ENCODE measurements at places on chromosomes 5 and 9.

- no peak for DNase-seq
Measured at GRCh38 chr5:60230456-60230855, 336.9 kb upstream of the PDE4D start.

DNA sequence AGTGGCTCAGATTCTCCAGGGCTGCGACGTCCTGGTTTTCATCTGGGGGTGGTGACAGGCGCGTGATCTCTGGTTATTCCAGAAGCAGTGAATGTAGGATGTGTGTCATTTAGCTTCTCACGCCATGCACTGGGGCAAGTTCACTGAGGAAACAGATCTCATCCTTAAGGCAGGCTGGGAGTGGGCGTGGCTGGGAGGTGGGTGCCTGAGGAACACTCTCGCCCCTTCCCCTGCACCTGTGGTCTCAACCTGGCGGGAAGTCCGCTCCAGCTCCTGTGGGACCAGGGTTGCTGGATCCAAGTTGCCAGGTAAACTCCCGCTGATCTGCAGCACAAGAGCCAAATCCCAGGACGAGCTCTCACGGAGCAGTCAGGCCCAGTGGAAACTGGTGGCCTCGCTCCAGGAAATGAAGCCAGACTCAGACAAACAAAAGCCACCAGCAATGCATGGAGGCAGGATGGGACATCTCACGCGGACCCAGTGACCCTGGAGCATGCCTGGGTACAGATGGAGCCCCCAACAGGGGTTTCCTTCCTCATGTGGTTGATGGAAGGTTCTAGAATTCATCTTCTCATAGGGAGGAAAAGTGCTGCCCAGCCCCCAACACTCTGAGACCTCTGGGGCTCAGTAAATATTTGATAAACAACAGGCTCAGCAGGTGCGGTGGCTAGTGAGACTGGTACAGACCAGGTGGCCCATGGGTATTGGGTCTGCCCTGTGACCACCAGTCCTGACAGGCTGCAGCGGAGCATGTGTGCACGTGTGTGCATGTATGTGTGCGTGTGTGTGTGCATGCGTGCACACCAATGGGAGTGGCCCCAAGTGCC is 16.3 kb upstream of the SLC12A7 start:
- DNase-seq = no peak

DNA sequence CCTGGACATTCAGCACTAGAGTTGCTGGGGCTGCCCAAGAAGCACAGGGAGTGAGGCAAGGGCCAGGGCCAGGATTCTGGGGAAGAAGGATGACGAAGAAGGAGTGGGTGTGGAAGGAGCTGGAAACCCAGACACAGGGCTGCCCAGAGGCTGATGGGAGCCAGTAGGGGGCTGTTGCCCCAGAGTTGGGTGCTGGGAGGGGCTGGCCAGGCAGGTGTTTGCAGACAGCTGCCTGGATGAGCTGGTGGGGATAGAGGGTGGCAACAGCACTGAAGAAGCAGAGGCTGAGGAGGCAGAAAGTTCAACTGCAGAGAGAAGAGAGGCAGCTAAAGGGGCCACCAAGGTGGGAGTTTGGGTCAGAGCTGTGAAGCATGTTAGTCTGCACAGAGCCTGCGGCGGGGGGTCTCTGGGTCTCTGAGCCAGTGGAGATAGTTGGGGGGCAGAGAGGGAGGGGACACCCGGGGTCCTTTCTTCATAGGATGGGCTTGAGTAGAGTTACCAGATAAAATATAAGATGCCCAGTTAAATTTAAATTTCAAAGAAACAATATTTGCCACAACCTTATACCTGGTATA is 2.5 kb upstream of the AQP7 start:
- DNase-seq = no peak

DNA sequence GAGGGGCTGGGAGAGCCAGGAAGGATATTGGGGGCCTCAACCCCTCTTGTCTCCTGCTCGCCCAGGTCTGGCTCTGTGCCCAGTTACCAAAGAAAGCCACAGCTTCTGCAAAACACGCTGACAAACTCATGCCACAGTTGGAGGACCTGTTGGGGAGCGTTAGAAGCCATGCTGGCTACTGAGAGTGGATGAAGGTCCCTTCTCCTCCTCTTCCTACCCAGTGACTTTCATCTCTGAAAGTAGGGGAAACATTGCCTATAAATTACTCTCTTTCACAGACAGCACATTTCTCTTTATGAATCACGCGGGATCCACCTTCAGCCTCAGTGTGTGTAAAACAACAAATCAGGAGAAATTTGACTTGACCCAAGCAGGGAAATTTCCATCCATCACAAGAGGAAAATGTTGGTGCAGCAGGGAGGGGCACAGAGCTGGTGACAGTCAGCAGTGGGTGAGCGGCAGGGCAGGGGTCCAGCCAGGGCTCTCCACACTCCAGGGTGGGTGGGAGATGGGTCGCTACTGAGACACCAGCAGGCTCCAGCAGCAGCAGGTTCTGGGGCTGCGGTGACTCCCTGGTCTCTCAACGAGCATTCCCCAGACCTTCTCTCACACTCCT is 181.9 kb downstream of the FGF18 start:
- DNase-seq = peak; percentile 30

DNA sequence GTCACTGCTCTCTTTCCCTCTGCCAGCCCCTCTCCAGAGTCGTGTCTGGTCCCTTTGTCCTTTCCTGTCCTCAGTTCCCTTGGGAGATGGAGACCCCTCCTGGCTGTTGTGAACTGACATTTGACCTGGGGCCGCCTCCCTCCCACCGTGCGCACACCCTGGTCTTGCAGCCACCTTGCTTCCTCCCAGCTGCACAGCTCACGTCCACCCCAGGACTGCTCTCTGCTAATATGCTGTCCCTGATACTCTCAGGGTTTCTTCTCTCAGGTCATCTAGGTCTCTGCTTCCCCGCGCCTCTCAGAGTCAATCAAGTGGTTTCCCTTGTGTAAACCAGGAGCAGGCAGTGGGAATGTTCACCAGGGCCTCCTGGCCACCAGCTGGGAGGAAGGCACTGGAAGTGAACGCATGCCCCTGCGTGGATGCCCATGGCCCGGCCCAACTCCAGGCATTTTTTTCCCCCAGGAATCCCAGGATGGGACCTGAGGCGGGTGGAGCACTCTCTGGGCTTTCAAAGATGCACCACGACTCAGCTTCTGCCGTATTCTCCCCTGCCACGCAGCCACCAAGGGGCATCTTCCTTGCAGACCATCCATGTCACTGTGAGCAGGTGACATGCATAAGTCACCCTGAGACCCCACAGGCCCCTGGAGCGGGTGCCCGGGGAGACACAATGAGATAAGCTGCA is 142.4 kb downstream of the OLFM1 start:
- DNase-seq = no peak

DNA sequence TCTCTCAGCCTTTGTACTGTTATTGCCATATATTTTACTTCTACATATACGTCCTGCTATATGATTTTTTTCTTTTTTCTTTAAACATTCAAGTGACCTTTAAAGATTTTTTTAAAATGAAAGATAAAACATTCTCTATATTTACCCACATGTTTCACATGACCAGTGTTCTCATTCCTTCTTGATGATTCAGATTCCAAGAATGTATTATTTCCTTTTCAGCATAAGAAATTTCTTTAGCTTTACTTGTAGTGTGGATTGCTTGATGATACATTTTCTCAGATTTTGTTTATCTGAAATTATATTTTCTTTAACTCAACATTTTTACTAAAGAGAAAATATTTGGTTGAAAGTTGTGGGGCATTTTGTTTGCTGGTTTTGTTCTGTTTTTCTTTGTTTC is 792.1 kb downstream of the BRINP1 start:
- no peak for DNase-seq

- DNase-seq = no peak
Measured at GRCh38 chr9:98134702-98135557, 15.9 kb upstream of the TRIM14 start.

DNA sequence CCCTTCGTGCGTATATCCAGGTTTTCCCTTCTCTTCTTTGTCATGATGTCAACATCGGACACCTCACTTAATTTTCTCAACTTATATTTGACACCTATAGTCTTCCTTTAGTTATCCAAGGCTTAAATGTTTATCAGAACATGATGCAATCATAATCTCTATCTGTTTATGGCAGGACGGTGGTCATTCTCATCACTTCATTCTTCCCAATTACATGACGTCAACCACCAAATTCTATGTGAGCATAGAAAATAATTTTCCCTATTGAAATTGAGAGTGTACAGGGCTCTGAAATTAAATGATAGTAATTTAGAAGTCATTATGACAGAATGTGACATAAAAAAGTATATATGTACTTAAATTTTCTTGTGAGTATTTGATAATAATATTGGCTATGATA is 345.4 kb downstream of the CDH9 start:
- no peak for DNase-seq

- peak; percentile 30 for DNase-seq
Measured at GRCh38 chr5:143355710-143356109, 47.8 kb downstream of the NR3C1 start.

DNA sequence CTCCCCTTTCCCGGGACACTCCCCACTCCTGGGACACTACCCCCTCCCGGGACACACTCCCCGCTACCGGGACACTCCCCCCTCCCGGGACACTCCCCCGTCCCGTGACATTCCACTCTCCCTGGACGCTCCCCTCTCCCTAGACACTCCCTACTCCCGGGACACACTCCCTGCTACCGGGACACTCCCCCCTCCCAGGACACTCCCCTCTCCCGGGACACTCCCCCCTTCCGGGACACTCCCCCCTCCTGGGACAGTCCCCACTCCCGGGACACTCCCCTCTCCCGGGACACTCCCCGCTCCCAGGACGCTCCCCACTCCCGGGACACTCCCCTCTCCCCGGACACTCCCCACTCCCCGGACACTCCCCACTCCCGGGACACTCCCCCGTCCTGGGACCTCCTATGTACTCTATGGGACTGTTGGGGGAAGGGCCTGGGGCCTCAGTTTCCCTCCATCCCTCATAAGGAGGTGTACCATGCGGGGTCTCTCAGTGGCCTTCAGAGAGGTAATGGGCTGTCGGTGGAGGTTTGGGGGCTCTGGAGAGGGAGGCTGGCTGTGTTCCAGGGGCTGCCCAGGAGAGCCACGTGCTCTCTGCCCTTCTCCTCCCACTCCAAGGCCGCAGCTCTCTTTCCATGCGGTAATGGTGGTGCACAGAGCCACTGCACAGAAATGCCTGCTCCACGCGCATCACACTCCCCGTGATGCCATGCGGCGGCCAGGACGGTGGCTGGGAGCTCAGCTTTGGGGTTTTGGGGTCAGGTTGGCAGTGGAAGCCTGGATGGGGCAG is 96.2 kb downstream of the RXRA start:
- no peak for DNase-seq

- peak; percentile 62 for DNase-seq
Measured at GRCh38 chr9:6702707-6703106, 55.1 kb upstream of the KDM4C start.

DNA sequence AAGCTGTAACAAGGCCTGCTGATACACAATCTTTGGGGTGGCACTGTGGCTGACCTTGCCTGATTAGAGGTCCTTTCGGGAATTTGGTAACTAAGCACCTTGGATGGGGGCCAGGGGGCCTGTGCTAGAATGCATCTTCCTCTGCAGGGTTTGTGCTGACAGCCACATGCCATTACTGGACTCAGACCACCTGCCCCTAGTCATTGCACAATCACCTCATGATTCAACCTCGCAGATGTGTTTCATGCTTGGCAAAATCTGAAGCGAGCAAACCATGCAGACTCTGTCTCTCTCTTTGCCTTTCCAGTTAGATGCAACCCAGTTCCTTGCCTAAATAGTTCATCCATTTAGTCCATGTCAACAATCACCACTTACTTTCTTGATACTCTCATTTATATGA is 96.5 kb upstream of the ERCC6L2 start:
- no peak for DNase-seq

GRCh38 chr5:4053136-4053535 is 457.5 kb downstream of the IRX1 start:
- no peak for DNase-seq

- no peak for DNase-seq
Measured at GRCh38 chr9:106911951-106912350, 49.0 kb downstream of the ZNF462 start.

- DNase-seq = no peak
Measured at GRCh38 chr5:82551840-82552385, 273.8 kb upstream of the RPS23 start.

- DNase-seq = no peak
Measured at GRCh38 chr9:35864695-35865255, 5.4 kb downstream of the OR13J1 start.

GRCh38 chr5:13745508-13745907 is 199.0 kb downstream of the DNAH5 start:
- no peak for DNase-seq

GRCh38 chr5:149448831-149449714 is 70.0 kb upstream of the IL17B start:
- no peak for DNase-seq

DNA sequence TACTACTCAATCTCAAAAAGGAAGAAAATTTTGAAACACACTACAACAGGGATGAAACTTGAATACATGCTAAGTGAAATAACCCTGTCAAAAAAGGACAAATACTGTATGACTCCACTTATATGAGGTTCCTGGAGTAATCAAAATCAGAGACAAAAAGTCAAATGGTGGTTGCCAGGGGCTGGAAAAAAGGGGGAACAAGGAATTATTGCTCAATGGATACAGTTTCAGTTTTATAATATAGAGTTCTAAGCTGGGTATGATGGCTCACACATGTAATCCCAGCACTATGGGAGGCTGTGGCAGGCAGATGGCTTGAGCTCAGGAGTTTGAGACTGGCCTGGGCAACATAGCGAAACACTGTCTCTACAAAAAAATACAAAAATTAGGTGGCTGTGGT is 29.0 kb downstream of the ETF1 start:
- no peak for DNase-seq

DNA sequence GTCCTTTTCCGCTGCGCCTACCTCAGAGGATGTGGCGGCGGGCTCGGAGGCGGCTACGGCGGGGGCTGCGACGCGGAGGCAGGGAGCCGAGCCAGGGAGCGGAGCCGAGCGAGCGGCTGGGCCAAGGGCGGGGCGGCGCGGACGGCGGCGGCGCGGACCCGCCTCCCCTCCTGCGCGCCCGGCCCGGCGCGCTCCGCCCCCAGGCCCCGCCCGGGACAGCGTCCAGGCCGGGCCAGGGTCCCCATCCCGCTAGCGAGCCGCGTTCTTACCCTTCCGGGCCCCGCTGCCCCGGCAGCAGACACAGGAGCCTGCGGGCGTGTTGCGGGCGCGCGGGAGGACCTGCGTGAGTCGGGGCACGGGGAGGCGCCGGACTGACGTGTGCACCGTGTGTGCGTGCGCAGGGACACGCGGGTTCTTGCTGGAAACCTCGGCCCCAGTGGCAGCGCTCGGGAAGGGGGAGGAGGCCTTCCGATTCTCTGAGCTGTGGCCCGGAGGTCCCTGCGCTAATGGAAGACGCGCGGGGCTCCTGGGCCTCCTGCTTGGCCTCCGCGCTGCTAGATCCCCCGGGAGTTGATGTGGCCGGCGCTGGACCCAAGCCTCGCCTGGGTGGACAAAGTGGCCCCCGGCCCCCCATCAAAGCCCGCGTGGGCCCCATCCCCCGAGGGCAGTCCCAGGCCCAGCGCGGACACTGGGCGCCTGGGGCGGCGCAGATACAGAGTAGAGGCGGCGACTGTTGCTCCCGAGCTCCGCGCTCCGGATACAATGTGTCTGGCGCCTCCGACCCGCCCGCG is at the start of gene VDAC1:
Gene VDAC1, minus strand, starts transcription at position 350 of the 791 bp plus-strand sequence. CDS start 11,963 bp downstream, outside the sequence.
- DNase-seq = peak; percentile 84

- DNase-seq = no peak
Measured at GRCh38 chr9:108163321-108164005, 673.9 kb upstream of the KLF4 start.

GRCh38 chr9:110170357-110171257 is 37.4 kb downstream of the C9orf152 start:
- DNase-seq = no peak

- DNase-seq = no peak
Measured at GRCh38 chr9:89998633-89999032, 393.8 kb downstream of the GADD45G start.

GRCh38 chr5:126460459-126460858 is 37.2 kb downstream of the GRAMD2B start:
- DNase-seq = no peak

All from activated CD4-positive, alpha-beta T cell treated with anti-CD3 and anti-CD28 coated beads, Interleukin-10, Interleukin-2, amounts not matched to agents 100 ng/mL and 50 ng/mL, durations not matched to agents 16 hours and 8 hours (primary cell).